ENCODE measurements at places on chromosomes 16 and 17.

DNA sequence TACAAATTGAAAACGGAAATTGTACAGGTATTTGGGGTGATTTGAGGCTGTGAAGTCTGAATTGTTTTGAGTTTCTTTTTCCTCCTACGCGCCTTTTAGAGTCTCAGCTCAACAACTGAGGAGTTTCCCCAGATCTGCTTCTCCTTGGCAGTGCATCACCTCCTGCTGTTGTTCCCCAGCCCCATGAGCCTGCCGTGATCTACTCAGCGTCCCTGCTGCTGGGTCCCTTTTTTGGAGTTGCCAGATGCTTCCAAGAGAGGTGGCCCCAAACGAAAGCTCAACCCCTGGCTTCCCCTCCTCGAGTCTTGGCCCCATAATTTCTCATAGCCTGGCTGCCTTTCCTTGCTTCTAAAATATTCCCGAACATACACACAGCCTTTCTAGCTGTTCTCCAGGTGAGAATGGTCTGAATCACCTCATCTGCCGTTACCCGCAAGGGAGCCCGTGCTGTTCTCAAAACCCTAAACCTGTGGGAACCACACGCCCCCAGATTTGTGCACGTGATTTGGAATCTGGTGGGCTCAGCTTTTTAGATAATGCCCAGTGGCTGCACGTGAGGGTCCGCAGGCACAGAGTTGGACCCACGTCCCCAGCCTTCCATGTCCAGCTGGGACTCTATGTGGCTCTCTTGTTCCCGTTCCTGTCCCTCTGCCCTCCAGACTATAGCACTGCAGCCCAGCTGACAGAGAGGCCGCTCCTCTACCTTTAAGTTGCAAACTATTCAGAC, 179.1 kb upstream of the CHMP6 start:
- DNase-seq: no peak

DNA sequence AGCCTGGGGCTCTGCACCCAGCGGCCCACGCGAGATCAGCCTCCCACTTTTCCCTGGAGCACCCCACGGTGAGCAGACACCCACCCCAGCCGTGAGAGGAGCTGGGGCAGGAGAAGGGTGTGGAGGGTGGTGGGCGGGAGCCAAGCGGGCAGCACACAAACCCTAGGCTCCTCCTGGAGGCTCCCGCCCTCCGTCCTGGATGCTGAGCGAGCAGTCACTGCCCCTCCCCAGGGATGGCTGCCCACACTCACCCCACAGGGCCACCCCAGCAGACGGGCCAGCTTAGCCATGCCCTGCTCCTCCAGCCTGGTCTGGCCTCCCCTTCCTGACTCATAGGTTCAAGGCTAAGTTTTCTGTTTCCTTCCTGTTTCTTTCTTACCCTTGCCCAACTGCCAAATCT, 15.7 kb upstream of the ABCC3 start:
- DNase-seq: peak; percentile 69

GRCh38 chr16:1097800-1098199, 1.8 kb upstream of the C1QTNF8 start:
- DNase-seq: no peak

DNA sequence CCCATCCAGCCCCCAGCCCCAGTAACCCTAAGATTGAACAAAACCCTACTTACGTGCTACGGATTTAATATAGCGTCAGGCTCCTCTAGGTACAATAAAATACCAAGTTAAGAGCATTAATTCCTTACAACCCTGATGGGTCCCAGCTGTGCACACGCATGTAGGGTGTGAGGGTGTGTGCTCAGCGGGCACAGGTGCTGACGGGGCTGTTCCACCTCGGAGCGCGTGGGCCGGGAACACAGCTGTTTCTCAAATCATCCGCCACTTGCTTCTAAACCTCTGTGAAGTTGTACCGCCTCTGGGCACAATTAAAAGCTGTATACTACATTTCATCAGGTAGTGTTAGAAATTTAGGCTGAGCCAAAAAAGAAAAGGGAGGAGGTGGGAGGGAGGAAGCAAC, 478.6 kb downstream of the MAF start:
- DNase-seq: no peak

DNA sequence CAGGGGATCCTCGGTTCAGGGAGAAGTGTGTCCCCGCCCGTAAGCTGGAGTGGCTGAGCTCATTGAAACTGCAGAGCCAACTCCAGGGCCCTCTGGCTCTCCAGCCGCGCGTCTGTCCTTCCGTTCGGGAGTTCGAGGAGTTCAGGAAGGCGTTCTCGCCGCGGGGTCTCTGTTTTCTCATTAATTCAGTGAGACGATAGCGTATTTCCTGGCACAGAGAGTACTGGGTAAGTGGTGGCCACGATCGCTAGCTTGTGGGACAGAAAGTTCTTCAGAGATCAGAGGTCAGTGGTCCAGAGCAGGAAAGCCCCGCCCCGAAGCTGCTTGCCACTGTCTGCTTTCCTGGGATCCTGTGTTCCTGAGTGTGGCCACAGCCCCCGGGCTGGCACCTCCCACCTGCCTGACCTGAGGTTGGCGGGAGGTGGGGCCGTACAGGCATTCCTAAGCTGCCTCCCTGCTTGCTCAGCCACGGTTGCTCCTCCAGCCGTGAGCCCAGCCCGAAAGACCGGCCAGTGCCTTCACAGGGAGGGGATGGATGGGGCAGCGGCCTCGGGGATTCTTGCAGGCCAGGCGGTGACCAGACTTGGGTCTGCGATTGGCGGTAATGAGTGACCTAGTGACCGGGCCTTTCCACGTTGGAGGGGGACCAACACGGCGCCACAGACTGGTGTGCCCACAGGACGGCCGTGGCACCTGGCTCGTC, 8.9 kb downstream of the BAIAP2 start:
- DNase-seq: no peak

GRCh38 chr16:2072926-2073325, 25.1 kb downstream of the TSC2 start:
- no peak for DNase-seq

- DNase-seq: no peak
These were observed 2.3 kb upstream of the RSKR start for GRCh38 chr17:28616281-28616680.

DNA sequence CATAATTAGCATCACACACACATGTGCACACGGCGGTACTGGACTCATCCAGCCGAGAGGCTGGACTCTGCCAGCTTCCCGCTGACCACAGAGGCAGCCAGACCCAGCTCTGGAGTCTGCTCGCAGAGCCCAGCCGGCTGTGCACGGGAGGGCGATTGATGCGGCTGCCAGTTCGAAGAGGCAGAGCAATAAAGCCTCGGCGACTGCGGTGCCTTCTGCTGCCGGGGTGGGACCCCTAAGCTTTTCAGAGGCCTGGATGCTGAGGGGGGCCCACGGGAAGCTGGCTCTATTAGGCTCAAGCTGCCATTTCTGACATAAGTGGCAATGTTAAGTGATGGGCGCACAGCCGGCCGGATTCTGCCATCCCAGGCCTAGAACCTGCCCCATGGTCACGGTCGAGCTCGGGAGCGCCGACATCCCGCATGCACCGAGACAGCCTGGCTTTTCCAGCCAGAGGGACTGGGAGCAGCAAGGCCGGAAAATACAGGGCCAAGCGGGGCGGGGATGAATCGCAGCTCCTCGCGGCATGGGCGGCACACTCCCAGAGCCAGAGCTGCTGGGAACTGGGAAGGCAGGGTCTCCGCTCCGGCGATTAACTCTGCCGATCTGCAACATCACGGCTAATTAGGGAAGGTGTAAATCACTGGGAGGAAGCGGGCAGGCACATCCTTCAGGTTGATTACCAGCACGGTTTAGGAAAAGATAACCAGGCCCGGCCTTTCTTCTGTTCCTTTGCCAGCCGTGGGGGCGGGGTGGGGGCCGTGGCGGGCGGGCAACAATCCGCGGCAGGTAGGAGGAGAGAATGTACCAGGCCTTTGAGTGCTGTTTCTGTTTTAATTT, 57.7 kb downstream of the TBC1D16 start:
- DNase-seq: no peak

All from MV-4-11 (cell line).